Activated CD4-positive, alpha-beta T cell treated with anti-CD3 and anti-CD28 coated beads for 24 hours (primary cell): ENCODE measurements at places on chromosomes 7 and 10.

- DNase-seq, result no peak
Observed at GRCh38 chr7:38186593-38187314, 8.7 kb downstream of the STARD3NL start.

GRCh38 chr7:41886901-41887311, 184.0 kb upstream of the INHBA start:
- no peak for DNase-seq

GRCh38 chr7:158396982-158397862, 190.4 kb downstream of the PTPRN2 start:
- no peak for DNase-seq

- no peak for DNase-seq
Observed at GRCh38 chr10:95236068-95236903, 42.2 kb downstream of the ACSM6 start.

- DNase-seq, result peak; percentile 38
Observed at GRCh38 chr7:23696916-23697441, 13.0 kb upstream of the STK31 start.

DNA sequence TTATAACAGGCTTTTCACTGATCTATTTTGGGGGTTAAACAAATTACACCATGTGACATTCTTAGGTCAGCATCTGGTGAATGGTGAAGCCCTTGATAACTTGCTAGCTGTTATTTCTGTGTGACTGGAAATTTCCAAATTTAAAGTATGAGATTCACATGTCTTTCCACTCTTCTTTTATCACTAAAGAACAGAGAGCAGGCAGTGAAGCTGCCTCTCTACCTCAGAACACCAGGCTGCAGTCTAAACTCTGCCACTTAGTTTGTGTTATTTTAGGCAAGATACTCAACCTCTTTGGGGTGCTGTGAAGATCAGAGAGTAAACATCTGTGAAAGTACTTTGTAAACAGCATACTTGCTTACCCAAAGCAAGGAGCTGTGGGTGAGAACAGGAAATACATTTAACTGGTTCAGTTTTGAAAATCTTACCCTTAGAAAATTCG, 15.5 kb upstream of the SP4 start:
- no peak for DNase-seq

DNA sequence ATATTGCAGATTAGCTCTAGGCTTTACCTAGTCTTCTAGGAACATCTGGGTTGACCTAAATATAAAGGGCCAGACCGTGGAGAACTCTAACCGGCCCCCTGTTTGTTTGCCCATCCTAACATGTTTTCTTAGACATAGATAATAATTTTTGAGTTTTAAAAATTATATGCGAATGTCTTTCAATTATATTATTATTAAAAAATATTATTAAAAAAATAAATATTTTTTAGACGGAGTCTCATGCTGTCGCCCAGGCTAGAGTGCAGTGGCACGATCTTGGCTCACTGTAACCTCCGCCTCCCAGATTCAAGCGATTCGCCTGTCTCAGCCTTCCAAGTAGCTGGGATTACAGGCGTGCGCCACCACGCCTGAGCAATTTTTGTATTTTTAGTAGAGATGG, 318.5 kb downstream of the INHBA start:
- DNase-seq, result no peak

DNA sequence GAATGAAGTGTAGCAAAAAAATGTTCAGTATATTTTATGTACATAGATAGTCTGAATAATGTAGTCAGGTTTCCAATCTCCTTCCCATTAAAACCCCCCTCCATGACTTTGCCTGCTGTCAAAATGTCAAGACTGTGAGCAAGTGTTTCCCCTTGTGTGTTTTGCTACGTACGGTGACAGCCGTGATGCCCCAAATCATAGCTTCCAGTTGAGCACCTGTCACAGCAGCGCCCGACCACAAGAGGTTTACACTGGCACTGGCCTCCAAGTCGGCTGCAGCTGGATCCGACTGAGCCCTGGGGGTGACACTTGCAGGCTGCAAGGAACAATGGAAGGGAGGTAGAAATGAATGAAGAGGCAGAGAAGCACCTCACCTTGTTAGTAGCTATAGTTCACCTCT, 62.3 kb downstream of the LAMB4 start:
- no peak for DNase-seq

GRCh38 chr10:11837372-11838161, 14.4 kb downstream of the PROSER2 start:
- DNase-seq, result no peak

- no peak for DNase-seq
Observed at GRCh38 chr7:30406664-30407425, 71.7 kb downstream of the NOD1 start.

- DNase-seq, result no peak
Observed at GRCh38 chr10:129658376-129659072, 191.5 kb downstream of the MGMT start.

DNA sequence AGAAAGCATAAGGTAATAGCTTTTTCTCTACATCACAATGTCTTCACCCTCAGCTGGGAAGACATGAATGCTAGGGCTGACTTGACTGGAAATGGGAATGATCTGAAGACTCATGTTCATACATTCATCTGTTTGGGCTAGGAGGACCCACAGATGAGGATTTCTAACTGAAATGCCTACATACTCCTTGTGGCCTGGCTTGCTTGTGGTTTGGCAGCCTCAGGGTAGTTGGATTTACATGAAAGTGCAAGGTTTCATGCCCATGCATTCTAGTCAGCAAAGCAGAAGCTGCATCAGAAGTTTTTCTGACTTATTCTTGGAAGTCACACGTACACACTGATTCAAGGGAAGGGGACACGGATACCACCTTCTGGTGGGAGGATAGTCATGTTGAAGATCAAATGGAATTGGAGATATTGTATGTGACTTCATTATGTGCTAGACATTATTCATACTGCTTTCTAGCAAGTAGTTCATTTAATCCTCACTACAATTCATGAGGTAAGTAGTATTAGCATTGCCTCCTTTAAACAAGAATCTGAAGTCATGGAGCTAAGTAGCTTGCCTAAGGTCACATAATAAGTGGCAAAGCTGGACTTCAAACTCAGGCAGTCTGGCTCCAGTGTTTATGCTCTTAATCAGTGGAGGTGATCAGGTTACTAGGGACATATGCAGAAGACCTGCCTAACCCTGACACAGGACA, 957.0 kb downstream of the LRMDA start:
- no peak for DNase-seq

GRCh38 chr7:28405662-28406061, 6.7 kb upstream of the CREB5 start:
- no peak for DNase-seq

DNA sequence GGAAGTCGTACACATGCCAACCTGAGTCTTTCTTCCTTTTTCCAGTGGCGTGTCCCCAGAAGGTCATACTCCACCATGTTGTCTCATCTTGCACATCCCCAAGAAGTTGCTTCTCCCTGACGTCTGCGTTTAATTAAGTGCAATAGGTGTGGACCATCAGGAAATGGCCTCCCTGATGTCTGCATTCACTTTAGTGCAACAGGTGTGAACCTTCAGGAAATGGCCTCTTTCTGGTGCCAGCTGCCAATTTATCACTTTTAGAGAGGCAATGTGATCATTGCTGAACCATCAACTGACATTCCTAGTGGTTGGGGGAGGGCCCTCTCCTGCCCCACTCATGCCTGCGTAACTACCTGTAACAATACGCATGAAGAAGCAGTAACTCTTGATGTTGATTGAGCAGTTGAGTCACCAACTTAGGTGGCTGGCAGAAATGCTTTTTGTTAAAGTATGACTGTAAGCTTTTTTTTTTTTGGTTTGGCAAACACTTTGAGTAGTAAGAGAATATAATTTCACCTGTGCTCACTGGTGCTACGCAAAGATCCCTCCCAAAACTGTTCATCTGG, 25.8 kb downstream of the SCIN start:
- DNase-seq, result no peak

- no peak for DNase-seq
Observed at GRCh38 chr10:133008196-133008595, 65.8 kb upstream of the CFAP46 start.

GRCh38 chr10:61841338-61841875, 60.1 kb upstream of the ARID5B start:
- no peak for DNase-seq

DNA sequence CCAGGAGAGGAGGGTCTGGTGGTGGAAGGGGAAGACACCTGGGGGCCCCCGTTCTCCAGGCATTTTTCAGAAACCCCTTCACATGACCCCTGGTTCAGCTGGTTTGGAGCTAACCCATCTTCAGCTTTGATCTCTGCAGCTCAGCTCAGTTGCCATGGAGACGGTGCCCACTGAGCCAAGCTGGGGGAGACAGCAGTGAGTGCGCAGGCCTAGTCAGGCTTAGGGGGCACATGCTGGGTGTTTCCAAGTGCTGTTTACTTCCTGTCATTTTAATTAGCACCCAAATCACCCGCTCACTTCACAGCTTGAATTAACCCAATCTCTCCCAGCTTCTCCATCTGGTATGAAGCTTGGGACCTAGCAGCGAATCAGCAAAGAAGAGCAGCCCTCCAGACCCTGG, 9.0 kb downstream of the SPOCK2 start:
- DNase-seq, result no peak

DNA sequence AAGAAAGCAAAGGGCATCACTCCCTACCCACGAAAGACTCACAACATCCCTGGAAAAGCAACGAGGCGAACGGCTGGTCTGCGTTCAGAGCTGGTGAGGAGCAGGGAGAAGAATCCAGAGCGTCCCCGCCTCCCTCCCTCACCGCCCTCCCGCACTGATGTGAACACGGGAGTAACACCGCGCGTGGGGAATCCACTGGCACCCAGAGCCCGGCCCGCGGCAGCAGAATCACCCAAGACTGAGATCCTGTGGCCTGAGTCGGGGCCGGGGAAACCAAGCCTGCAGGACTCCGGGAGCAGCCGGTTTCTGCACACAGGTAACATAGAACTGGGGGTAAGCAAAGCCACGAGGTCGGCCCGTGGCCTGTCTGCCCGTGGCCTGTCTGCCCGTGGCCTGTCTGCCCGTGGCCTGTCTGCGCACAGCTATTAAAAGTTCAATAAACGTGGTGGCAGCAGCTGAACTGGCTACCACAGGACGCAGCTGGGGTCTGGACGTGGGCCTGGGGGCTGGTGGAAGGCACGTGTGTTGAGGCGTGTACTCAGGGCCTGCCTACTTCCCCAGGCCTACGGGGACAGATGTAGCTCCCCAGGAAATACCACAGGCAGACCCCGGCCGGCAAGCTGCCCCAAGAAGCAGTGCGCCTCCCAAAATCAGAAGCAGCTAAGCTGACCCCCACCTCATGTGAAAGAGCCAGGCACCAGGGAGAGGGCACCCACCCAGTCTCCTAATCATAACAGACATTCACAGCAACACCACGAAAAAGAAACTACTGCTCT, 23.0 kb downstream of the DIP2C start:
- no peak for DNase-seq

GRCh38 chr10:86169066-86169465, 197.5 kb downstream of the GRID1 start:
- DNase-seq, result no peak

- DNase-seq, result no peak
Observed at GRCh38 chr7:135335628-135336139, 102.0 kb downstream of the STRA8 start.

DNA sequence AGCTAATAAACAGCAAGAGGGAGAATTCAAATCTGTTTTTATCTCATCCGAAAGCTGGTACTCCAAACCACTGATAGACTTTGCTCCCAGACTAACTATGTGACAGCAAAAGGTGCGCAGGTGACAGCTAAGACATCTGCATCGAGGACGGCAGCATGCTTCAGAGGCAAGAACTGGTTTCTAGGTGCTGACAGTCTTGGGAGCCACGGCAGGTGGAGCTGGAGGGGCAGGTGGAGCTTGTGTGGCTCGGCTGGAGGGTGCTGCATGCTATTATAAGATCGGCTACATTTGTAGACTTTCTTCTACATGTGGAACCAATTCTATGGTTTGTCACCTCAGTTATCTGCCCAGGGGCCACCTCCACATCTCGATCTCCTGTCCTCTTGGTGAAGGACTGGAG, 21.8 kb upstream of the MMP21 start:
- no peak for DNase-seq

- no peak for DNase-seq
Observed at GRCh38 chr7:92872701-92873100, 36.3 kb upstream of the CDK6 start.

GRCh38 chr10:45154502-45154901, 153.8 kb downstream of the ZNF22 start:
- no peak for DNase-seq

DNA sequence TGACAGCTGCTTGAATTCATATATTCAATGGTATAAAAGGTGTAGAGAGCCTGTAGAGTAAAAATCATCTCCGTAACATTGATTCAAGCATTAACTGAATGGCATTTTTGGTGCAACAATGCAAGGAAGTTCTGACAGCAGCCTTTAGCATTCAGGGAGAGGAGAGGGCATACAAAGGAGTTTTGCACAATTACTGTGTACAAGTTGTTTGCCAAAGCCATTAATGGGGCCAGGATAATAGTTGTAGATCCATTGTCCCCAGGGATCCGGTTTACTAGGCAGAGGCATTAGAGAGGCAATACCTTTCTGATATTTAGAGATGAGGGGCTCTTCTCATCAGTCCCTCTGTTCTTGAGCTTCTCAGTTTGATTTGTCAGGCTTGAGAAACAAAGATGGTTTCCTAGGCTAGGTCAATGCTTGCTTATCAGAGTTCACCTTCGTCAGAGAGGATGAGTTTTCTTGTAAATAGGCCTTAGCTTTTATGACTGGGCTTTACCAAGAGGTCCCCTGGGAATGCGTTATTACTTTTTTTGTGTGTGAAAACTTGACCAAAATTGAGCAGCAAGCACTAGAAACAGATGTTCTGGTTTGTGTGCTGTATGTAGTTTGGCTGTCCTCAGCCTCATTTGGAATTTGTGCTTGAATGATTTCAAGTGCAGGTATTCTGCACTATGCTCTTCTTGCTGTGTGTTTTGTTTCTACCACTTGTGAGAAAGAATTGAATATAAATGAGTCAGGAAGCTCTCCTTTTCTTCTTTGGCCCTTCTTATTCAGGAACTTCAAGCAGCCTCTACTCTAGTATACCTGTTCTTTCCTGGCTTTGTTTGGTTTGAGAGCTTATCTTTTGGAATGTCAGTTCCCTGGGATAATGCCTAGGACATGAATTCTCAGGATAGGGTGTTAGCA, 32.0 kb downstream of the SND1 start:
- no peak for DNase-seq

DNA sequence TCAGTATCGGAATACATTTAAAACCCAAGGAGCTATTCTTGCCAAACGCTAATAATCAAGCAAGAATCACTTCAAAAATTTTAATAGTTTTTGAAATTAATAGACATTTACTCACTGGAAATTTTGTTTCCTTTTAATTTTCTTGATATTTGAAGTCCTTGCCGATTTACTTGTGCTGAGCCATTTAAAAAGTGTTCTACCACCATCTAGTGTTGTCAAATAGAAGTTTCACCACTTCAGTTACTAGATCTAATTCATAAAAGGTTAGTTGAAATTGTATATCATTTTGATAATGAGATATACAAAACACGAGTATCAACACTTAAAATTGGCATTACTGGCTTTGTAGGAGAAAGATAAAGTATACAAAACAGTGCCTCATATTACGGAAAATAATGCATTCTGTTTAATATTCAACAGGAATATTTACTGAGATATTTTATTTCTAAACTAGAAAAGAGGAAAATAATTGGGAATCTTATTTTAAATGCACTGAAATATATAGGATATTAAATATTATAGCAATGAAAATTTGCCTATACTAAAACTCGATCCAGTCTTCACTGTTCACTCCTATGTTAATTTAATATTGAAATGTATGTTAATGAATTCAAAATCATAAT, 664.8 kb upstream of the SEMA3D start:
- no peak for DNase-seq
